NCI-H1417 treated with DMSO at 0.1 percent for 48 hours (cell line): ENCODE measurements at places on chromosomes 16 and 17.

DNA sequence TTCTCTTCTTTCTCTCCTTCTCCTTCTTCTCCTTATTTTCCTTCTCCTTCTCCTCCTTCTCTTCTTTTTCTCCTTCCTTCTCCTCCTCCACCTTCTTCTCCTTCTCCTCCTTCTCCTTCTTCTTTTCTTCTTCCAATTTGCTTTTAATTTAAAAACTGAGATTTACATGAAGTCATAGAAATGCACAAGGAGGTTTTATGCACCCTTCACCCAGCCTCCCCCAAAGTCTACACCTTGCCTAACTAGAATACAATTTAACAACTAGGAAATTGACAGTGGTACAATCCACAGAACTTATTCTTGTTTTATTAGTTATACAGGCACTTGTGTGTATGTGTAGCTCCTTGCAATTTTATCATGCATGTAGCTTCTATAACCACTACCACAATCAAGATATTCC lies 826.7 kb downstream of the KCNJ2 start:
- no peak for DNase-seq

DNA sequence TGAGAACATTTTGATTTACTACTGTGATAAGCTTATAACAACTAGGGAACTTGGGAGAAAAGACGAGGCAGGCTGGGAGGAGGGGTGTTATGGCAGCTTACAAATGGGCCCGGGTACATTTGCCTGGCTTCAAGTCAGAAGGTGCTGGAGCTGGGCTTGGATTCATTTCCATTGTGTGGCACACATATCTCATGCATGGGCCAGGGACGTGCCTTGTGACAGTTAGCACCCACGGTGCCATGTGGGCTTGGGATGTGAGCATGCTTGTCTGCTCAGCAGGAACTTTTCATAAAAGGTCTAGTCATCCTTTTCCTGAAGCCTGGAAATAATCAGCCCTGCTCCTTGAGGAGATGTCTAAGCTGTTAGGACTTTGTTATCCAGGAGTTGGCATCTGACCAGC lies 572.2 kb downstream of the CDH13 start:
- no peak for DNase-seq

- DNase-seq, result no peak
Measured at GRCh38 chr17:57523926-57524632, 221.0 kb downstream of the CCDC182 start.

DNA sequence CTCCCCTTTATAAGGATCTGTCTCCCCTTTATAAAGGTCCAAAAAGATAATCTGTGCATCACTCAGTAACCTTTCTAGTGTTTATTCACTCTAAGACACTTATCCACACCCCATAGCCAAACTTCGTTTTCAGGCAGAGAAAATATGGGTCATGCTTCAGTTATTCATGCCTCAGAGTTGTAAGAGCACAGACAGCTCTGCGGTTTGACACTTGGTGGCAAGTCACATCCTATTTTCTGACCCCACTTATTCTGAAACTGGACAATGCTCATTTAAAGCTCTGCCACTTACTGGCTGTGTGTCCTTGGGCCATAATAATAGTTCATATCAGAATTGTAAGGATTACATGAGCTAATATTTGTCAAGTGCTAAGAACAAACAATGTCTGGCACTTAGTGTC lies 2.0 kb upstream of the KRTAP2-1 start:
- no peak for DNase-seq

GRCh38 chr17:58092797-58093385 lies 9.7 kb downstream of the DYNLL2 start:
- DNase-seq, result no peak

GRCh38 chr16:48603647-48604376 lies 6.2 kb downstream of the N4BP1 start:
- DNase-seq, result no peak

- DNase-seq, result no peak
Measured at GRCh38 chr16:67855789-67856188, 8.3 kb upstream of the CENPT start.

GRCh38 chr16:81738783-81739496 lies 40.2 kb upstream of the PLCG2 start:
- DNase-seq, result no peak

DNA sequence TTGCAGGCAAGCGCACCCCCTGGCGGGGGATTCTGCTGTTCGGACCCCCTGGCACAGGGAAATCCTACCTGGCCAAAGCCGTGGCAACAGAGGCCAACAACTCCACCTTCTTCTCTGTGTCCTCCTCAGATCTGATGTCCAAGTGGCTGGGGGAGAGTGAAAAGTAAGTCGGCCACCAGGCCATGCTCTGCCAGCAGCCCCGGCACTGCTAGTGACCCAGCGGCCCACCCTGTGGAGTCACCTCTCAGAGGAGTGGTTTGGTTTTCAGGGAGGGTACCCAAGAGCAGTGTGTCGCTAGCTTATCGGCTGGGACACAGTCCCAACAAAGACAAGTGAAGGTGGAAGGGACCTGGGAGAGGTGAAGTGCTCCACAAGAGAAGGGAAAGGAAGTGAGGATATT lies 8.2 kb downstream of the VPS4A start:
- DNase-seq, result no peak

DNA sequence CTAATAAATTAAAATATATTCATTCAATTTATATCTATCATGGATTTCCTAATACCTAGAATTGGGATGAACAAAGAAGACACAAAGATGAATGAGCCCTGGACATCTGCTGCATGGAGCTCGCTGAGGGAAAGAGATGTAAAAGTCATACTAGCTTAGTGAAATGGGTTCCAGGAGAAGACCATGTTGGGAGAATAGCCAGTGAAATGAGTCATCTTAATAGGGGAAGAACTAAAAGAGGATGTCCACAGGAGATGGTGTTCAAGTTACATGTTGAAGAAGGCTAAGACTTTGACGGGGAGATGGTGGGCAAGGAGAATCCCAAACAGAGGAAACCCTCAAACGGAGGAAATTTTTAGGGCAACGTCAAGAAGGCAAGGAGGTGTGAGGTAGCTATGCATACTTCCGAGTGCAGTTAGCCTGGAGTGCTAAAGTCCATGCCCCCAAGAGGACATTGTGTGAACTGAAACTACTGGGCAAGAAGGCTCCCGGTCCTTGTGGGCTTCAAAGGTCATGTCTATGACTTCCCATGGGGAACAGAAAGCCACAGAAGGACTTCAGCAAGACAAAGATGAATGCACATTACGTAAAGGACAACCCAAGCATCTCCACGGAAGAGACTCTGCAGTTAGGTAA lies 220.5 kb upstream of the CDH11 start:
- no peak for DNase-seq

GRCh38 chr17:45761957-45762565 lies 22.1 kb upstream of the CRHR1 start:
- no peak for DNase-seq

DNA sequence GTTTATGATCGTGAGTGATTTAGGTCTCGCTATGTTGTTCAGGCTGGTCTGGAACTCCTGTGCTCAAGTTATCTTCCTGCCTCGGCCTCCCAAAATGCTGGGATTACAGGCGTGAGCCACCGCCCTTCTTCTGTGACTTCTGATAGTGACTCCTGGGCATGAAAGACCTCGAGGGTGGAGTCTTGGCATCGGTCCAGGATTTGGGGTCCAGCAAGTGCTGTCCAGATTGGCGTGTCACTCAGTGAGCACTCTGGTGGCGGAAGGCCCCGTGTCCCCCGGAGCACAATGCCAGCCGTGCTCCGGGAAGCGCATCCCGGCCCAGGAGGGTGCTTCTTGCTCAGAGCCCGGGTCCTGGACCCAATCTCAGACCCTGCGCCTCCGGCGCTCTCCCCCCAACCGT lies 6.8 kb downstream of the OR1F1 start:
- no peak for DNase-seq

GRCh38 chr16:31286421-31287032 lies 26.8 kb downstream of the ITGAM start:
- DNase-seq, result no peak

DNA sequence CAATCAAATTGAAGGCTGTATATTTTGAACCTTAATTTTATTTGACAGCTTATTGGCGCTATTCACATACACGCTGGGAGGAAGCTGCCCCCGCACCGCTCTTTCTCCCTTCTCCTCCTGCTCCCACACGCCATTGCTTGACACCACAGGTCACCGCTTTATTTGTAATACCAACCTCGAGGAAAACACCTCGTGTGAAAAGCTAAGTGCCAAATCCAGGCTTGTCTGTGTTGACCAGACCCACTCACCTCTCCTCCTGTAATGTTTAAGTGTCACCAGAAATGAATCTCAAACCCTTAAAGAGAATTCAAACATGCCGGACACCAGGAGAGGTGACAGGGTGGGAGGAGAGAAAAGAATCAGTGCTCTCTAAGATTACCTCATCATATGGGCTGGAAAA lies 331.4 kb downstream of the GRIN2A start:
- no peak for DNase-seq

- DNase-seq, result no peak
Measured at GRCh38 chr16:81816793-81817210, 37.7 kb downstream of the PLCG2 start.

- no peak for DNase-seq
Measured at GRCh38 chr17:30230596-30231125, 4.8 kb downstream of the SLC6A4 start.

GRCh38 chr17:62807812-62808575 lies at the start of gene MARCHF10:
TSS of gene MARCHF10 (minus strand) at chr17:62808314. CDS start at chr17:62801735, 6,579 bp downstream.
- peak; percentile 45 for DNase-seq

DNA sequence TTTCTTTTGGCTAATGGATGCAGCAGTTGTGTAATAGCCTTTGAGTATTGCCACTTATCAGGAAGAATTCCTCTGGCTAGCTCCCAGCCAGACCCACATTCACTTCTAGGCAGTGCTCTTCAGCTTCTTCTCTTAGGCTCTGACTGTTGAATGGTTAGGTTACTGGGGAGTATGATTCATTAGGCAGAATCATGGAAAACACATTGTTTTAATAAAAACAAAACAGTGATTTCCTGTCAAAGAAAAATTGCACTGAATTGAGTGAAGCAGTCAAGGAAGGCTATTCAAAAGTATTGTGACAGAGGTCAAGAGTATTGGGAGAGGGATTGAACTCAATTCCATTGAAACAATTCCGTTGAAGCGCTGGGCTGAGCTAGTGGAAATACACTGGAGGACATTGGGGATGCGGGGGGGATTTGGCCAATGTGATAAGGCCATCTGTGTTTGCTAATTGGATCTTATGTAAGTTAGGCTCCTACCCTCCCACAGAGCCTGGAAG lies 68.0 kb downstream of the CNTNAP4 start:
- DNase-seq, result no peak

- no peak for DNase-seq
Measured at GRCh38 chr16:58317608-58318152, 22.9 kb upstream of the PRSS54 start.

- peak; percentile 12 for DNase-seq
Measured at GRCh38 chr16:81366316-81366932, 51.7 kb downstream of the GAN start.

DNA sequence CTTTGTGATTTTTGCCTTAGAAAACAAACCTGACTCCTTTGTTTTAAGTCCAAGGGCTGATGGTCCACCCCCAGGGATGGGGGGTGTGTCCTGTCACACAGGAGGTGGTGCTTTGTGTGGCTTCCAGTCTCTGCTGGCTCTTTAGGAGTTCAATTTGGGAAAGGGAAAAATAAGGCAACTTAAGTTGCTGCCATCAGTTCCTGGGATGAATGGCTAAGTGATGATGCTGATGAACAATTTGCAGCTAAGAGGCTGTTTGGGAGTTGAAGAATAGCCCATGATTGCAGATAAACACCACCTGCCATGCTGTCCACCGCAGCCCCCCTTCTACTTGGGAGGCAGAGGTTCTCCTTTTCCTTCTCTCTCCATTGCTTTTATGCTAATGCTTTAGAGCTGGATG lies 40.2 kb downstream of the ARL4D start:
- DNase-seq, result peak; percentile 26

DNA sequence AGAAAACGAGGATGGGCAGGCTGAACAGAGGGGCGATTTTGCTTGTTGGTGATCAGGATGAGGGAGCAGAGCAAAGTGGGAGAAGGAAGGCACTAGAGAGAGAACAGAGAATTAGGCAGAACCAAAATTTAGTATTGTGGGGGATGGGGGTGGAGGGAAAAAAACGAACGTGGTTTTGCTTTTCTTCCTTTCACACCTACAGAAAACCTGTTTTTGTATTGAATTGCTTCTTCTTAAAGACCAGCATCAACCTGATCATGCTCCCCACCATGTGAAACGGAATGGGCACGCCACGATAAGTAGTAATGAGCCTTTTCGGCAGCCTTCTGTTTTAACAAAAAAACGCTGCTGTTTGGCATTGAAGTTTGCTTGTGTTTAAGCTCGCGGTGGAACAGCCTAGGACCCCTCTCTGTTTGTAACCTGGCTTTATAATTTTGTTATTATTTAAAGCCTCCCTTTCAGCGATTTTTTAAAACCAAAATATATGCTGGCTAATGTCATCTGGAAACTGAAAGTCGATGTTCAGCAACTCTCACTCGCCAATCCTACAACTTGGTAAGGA lies 36.8 kb downstream of the ERCC4 start:
- no peak for DNase-seq

DNA sequence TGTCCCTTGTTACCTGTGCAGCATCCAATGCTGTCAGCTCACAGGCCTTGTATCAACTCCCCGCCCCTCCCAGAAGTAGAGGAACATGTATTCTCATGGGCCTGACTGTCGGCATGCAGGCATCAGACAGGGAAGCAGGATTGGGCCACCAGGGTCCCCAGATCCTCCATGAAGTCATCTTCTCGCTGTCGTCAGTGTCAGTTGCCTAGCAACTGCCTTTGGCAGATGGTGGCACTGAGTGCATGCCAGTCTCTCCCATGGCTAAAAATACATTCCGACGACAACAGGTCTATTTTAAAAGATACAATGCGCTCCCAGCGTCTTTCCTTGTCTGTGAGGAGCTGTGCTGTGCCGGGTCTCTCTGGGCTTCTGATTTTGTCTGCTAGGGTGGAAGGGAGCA lies 36.8 kb upstream of the CES5A start:
- DNase-seq, result no peak

- DNase-seq, result no peak
Measured at GRCh38 chr17:80991645-80992076, at the start of gene CHMP6. TSS of gene CHMP6 (plus strand) at chr17:80991841. CDS start at chr17:80991919, 78 bp downstream.

DNA sequence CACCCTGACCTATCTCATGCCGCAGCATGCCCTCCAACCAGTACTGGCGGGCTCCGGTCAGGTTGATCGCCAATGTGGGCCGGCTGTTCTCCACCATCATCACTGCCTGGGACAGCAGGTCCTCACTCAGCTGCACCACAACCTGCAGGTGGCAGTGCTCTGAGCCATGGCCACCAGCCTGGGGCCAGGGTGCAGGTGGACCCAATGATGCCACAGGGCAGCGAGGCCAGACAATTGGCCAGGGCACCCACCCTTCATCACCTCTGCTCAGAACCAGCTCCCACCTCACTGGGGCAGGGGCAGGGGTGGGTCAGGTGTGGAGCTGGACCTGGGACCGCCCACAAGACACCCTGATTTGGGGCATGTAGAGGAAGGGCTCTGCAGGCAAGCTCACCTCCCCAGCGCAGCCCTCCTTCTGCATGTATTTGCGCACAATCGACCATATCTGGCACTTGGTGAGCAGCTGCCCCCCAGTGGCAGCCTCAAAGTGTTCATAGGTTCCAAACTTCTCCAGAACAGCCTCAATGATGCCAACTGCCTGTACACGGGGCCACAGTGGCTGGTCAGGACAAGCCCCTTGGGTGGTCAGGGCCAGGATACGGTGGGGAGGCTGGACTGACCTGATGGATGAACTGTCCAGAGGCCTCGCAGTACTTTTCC lies 4.2 kb downstream of the MATCAP1 start:
- no peak for DNase-seq
